ENCODE measurements at places on chromosomes 5 and 9.

- DNase-seq = no peak
Measured at GRCh38 chr5:167488371-167488770, 803.1 kb upstream of the WWC1 start.

DNA sequence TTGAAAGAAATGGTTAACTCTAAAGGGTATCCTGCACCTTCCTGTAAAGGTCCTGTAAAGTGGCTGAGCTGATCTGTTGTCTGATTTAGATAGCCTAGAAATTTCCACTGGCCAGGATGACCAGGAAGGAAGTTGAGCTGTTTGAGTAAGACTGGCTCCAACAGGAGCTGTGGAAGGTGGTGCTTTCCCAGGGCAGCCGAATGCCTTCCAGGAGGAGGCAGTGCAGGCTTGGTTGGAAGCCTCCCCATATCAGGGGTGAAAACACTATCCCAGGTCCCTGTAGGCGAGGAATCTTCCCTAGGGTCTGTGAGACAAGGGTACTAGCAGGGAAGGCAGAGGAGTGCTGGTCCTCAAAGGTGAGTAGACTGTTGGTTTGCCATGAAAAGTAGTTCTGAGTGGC is 98.4 kb downstream of the LIX1 start:
- DNase-seq = no peak

DNA sequence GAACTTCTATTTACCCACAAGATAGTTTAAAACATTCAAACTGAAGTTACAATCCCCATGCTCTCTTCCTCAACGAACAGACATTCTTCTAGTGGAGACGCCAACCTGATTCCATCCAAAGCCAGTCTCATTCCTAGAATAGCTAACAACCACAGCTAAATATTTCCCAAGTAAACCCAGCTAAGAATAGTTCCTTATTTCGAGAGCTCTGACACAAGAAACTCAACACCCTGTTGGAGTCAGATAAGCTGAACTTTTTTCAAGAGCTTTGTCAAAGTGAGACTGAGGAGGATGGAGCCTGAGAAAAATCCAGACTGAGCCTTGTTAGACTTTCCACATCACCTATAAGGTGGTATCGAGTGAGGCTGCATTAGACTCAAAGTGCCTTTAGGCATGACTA is 56.7 kb upstream of the RPS23 start:
- DNase-seq = no peak

- DNase-seq = no peak
Measured at GRCh38 chr9:20188616-20189369, 400.0 kb upstream of the SLC24A2 start.

GRCh38 chr9:123011878-123012528 is 21.5 kb upstream of the GPR21 start:
- DNase-seq = no peak

DNA sequence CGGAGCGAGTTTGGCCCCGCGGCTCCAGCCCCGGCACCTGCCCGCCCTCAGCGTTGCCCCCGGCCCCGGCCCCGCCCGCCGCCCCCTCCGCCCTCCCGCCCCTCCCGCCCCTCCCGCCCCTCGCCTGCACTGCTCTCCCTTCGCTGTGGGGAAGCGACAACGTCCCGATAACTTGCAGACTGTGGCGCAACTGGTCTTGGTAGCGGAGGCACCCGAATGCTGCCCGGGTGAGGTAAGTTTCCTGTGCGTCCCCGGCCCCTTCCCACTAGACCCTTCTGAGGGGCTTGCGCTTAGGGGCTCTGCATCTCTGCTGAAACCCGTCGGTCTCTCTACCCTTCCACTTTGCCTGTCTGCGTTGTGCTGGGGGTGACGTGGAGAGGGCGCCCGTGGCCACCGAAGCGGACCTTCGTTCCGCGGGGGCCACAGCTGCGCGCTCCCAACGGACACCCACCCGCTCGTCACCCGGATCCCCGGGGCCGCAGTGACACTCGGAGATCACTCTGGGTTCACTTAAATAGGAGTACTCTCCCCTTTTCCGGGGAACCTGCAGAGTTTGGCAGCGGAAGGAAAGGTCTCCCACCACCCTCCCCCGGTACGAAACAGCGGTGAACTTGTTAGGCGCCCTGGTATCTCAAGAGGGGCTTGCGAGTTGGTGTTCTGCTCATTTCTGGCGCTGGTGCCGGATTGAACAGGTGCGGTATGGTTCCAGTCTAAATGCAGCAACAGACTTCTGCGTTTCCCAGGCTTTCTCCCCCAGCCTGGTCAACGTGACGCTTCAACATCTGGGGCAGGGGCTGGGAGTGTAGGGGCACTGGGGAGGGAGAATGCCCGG is 707 bp downstream of the PIP5K1B start:
- no peak for DNase-seq

GRCh38 chr9:116695438-116695837 is 8.3 kb downstream of the TRIM32 start:
- DNase-seq = no peak

GRCh38 chr5:76482984-76483383 is 79.9 kb downstream of the IQGAP2 start:
- no peak for DNase-seq

DNA sequence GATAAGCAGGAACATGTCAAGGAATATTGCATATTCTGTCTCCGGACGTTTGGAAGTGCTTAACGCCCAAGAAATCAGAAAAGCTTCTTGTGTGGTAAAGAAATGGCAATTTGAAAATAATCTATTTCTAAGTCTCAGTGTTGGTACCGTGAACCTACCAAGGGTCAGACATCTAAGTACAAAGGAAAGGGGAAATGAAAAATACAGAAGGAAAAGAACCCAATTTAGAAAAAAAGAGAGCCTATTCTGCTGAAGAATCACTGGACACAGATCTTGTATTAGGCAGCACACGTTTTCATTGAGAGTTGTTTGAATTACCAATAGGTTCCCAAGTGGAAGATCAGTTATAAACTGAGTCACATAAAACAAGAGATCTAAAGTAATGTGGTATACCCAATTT is 46.9 kb upstream of the CEP78 start:
- DNase-seq = no peak

DNA sequence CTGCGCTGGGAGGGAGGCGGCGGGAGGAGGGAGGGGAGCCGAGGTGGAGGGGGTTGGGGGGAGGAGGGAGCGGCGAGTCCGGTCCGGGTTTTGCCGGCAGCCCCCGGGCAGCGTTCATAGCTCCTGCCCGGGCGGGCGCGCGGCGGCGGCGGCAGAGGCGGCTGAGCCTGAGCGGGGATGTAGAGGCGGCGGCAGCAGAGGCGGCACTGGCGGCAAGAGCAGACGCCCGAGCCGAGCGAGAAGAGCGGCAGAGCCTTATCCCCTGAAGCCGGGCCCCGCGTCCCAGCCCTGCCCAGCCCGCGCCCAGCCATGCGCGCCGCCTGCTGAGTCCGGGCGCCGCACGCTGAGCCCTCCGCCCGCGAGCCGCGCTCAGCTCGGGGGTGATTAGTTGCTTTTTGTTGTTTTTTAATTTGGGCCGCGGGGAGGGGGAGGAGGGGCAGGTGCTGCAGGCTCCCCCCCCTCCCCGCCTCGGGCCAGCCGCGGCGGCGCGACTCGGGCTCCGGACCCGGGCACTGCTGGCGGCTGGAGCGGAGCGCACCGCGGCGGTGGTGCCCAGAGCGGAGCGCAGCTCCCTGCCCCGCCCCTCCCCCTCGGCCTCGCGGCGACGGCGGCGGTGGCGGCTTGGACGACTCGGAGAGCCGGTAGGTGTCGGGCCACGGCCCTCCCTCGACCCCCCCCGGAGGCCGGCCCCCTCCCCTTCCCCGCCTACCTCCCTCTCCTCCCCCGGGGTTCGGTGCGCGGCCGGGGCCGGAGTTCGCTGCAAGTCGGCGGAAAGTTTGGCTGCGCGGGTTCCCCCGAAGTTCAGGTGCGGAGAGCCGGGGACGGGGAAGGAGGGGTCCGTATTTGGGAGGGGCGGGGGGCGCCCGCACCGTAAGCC is at the start of gene CXXC5:
TSS of gene CXXC5 (plus strand) at position 145 of the 877 bp plus-strand sequence. CDS start 32,175 bp downstream, outside the sequence.
- DNase-seq = peak; percentile 29

DNA sequence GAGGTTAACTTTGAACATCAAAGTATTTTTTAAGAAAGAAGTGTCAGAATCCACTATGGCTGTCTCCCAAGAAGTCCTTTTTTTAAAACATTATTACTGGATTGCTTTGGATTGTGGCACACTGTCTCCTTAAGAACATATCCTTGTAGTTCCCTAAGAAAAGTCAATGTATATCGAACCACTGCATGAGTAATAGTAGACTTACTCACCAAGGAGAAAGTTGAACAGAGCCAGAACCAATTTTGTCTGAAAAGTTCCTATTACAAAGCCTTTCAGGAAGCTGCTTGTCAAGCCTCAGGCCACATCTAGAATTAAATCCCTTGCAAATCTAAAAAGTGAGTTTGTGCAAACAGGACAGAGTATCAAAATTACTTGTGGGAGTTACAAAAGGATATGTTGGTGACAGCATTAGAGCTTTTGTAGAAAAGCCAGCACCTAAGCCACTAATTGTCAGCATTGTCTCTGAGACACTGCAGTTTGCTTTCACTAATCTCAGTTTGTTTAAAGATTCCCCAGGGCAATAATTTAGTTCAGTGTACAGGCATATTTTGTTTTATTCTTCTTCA is 195.4 kb downstream of the MPDZ start:
- DNase-seq = no peak

DNA sequence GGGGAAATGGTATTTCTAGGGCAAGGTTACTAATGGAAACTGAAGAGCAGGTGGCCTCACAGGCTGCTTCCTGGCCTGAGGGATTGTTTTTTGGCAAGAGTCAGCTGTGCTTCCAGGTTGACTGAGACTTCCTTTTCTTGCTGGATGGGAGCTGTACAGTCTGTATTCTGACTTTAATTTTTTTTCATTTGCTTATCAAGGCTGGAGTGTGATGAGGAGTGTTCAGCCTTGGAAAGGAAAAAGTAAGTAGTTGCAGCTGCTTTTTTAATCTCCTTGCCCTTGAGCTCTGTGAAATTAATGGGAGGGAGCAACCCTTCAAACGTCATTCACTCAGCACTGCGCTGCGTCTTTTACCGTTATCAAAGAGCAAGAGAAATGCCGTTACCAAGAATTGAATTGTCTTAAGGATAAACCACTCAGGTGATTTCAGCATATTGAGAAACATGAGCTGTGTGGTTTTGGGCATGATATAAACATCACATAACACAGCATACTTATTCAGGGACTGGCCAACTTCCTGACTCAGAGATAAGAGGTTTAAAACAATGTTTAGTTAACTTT is 47.6 kb downstream of the AQP7 start:
- peak; percentile 73 for DNase-seq

- DNase-seq = no peak
Measured at GRCh38 chr9:135340726-135341475, 138.7 kb upstream of the PPP1R26 start.

DNA sequence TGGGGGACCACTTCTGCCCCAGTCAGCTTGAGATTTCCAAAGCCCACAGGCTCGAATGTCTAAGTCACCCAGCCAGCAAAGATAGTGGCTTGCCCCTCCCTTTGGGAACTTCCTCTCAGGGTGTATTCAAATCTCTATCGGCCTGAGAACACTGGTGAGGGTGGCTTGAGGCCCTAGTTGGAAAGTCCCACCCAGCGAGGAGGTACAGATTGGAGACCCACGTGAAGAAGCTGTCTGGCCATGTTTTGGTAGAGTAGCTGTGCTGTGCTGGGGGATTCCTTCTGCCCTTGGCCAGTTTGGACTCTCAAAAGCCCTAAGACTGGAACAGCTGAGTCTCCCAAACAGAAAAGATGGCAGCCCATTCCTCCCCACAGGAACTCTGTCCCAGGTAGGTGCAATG is 172.7 kb upstream of the RIOK2 start:
- no peak for DNase-seq

- DNase-seq = no peak
Measured at GRCh38 chr5:71932655-71933338, 174.5 kb upstream of the MAP1B start.

DNA sequence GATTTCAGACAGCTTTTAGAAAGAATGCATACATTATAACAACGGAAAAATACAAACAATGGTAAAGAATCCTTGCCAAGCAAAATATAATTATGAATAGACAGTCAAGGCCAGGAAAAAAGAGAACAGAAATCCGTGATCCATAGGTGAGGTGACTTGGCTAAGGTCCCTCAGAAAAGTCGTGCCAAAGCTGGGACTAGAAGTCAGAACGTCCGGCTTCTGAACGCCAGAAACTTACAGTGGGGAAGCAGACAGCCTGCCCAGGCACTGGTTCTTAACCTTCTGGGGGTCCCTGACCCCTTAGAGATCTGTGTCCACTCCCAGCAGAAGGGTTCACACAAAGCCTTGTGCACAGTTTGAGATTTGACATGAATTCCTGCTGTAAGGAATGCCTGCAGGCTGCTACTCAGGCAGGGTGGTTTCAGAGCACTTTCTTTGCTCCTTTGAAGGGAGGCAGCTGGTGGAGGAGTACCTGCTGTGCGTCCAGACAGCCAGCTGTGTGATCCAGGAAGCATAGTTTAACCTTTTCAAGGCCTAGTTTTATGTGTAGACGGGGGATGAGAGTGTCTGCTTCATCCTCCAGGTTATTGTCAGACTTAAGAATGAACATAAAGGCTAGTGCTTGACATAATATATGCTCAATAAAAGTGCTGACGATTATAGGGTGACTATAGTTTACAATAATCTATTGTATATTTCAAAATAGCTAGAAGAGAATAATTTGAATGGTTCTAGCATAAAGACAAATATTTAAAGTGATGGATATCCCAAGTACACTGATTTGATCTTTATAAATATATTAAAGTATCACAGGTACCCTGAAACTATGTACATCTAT is 852 bp downstream of the ARHGEF37 start:
- no peak for DNase-seq

GRCh38 chr5:50958852-50959457 is 292.5 kb downstream of the PARP8 start:
- peak; percentile 37 for DNase-seq

GRCh38 chr5:83474161-83474796 is 2.7 kb downstream of the VCAN start:
- peak; percentile 27 for DNase-seq

DNA sequence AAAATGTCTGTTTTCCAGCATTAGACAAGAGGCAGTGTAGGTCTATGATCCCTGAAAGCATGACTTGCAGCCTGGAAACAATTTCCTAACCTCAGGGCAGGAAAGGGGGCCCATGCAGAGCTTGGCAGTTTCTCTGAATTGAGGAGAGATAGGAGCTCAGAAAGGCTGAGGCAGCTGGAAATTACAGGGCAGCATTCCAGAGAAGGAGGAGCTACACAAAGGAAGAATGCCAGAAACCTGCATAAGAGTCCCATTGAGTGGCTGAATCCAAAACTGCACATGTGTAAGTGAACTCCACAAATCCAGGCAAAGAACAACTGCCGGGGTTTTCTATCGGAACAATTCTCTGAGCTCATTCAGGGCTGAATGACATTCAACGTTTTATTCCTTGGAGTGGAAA is 346.8 kb downstream of the PIK3R1 start:
- no peak for DNase-seq

DNA sequence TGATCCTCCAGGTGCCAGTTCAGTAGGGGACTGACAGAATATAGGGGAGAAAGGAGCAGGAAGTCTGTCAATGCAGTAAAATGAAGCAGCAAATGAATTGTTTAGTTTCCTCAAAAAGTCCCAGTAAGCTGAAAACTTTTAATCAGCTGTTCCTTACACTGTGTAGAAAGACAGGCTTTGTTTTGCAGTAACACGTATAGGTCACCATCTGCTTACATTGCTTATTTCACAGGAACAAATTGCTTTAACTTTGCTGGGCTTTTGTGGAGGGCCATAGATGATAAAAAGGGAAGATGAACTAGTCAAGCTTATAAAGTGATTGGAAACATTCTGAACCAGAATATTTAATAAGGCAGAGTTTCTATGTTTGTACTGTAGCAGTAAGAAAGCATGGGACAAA is 331.3 kb upstream of the RFX3 start:
- no peak for DNase-seq

Measured in Jurkat, Clone E6-1 (cell line).